ENCODE measurements at places on chromosomes 4 and X.

DNA sequence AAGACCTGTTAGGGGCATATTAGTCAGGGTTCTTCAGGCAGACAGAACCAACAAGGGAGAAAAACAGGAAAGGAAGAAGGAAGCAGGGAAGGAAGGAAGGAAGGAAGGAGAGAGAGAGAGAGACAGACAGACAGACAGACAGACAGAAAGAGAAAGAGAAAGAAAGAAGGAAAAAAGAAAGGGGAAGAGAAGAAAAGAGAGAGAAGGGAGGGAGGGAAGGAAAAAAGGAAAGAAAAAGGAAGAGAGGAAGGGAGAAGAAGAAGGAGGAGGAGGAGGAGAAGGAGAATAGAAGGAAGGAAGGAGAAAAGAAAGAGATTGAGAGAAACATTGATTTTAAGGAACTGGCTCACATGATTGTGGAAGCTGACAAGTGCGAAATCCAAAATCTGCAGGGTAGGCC, 89.0 kb downstream of the DHX15 start:
- DNase-seq, result no peak

- DNase-seq, result no peak
These were observed 10.7 kb upstream of the FNIP2 start for GRCh38 chr4:158758142-158758541.

GRCh38 chr4:56879996-56880395, 27.7 kb upstream of the REST start:
- no peak for DNase-seq

DNA sequence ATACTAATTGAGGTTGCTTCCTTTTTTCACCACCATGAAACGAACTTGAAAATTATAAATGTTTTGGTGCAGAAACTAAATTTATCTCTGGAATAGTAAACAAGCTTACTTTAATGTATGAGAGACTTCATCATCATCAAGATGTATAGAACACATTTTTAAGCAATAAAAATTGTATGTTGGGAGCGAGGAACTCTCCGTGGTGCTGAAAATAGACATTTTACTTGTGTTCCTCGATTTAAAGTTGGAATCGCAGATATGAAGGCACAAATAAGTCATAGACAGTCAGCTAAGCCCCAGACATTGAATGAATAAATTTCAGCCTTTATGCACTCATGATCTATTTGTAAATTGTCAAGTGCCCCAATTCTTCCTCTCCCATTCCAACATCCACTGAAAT, 310.7 kb downstream of the STK32B start:
- DNase-seq, result peak; percentile 22

DNA sequence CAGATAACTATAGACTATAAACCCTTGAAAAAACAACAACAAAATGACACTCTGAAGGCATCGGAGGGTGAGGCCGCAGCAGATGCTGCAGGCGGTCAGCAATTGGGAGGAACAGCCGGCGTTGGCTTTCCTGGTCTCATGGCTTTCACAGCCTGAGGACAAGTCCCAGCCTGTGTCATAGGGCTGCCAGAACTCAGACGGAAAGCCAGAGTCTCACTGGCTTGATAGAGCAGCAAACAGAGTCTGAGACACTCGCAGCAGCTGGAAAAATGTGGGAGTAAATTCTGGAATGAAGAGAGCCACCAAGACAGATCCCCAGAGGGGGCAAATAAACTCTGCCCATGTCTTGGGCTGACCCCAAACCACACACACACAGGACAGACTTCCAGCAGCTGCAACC, 86.3 kb downstream of the PPP2R2C start:
- no peak for DNase-seq

- no peak for DNase-seq
These were observed 185.4 kb downstream of the SOWAHB start for GRCh38 chr4:76712564-76712963.

Measured in RPMI7951 (cell line).